Stimulated activated CD8-positive, alpha-beta memory T cell treated with anti-CD3 and anti-CD28 coated beads, Interleukin-15, amount 100 ng/mL, for 24 hours (primary cell): ENCODE measurements at places on chromosomes 11 and 22.

- no peak for DNase-seq
Measured at GRCh38 chr22:44963832-44964721, 45.7 kb downstream of the PHF21B start.

GRCh38 chr11:2708757-2709281 lies 9.0 kb upstream of the KCNQ1OT1 start:
- DNase-seq = no peak

DNA sequence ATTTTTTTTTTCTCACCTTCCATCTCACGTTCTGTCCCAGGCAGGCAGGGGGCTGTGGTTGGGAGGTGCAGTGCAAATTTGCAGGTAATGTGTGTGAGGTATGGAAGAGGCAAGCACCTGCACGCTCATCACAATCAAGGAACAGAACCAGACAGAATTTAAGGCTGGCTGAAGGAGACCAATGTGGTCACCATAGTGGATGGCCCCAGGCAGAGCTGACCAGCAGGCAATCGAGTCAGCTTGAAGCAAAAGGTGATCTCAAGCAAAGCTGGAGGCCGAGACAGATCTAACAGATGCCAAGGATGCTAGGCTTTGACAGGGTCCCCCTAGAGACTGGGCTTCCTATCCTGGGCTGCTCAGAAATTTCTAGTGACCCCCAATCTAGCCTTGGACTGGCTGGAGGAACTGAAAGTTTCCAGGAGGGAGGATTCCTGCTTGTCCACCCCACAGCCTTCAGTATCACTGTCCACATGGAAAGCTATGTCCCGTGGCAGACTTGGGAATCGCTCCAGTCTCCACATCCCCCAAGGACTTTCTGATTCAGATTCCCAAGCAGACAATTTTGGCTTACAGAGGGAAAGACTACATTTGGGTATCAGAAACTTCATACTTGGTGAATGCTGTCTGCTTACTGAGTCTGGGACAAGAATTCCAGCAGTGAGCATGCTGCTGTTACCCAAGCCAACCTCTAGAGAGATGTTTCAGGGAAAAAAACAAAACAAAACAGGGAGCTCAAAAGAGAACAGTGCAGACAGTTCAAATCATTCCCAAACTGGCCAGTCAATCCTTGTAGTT lies 9.0 kb upstream of the MICAL3 start:
- DNase-seq = no peak

- no peak for DNase-seq
Measured at GRCh38 chr11:110447897-110448745, 18.4 kb downstream of the FDX1 start.

DNA sequence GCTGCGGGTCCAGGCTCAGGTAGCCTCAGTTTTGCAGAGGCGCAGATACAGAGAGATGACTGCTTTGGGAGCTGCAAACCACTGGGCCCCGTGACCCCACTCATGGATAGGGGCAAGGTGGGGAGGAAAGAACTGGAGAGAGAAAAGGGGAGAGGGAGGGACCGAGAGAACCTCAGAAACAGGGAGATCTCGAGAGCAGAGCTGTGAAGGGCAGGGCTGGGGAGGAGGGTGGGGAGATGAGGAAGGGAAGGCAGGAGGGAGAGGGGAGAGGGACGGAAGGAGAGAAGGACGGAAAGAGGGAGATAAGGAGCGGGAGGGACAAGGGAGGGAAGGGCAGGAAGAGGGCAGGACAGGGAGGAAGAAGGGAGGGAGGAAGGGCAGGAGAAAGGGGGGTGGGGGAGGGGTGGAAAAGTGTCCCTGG lies 46.3 kb downstream of the IGLL1 start:
- no peak for DNase-seq

GRCh38 chr11:116866804-116867455 lies 29.5 kb upstream of the APOA1 start:
- DNase-seq = no peak

- no peak for DNase-seq
Measured at GRCh38 chr11:115873813-115874212, 369.6 kb upstream of the CADM1 start.

GRCh38 chr11:13261591-13262061 lies 16.0 kb upstream of the BMAL1 start:
- no peak for DNase-seq

DNA sequence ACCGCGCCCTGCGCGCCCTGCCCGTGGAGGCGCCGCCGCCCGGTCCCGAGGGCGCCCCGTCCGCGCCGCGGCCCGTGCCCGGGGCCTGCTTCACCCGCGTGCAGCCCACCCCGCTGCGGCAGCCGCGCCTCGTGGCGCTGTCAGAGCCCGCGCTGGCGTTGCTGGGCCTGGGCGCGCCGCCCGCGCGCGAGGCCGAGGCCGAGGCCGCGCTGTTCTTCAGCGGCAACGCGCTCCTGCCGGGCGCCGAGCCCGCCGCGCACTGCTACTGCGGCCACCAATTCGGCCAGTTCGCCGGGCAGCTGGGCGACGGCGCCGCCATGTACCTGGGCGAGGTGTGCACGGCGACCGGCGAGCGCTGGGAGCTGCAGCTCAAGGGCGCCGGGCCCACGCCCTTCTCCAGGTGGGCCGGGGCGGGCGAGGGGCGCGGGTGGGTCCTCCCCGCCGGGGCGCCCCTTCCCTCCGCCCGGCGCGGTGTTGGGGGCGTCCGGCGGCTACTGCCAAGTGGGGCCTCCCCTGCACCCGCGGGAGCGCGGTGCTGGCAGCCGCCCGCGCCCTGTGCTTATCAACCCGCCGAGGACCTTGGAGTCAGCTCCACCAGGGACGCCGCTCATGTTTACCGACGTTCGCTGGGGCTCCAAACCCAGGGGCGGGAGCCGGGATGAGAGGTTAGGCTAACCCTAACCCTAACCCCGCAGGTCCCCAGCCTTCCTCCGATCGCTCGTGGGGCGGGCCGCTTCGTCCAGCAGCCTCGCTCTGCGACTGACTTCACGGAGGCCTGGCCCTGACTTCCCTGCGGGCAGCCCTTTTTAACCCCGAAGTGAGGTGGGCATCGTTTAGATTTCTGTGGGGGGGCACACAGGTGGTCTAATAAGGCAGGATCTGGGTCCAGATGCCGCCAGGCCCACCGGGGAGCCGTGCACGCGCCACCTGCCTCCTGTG lies 649 bp downstream of the SELENOO start:
- no peak for DNase-seq

DNA sequence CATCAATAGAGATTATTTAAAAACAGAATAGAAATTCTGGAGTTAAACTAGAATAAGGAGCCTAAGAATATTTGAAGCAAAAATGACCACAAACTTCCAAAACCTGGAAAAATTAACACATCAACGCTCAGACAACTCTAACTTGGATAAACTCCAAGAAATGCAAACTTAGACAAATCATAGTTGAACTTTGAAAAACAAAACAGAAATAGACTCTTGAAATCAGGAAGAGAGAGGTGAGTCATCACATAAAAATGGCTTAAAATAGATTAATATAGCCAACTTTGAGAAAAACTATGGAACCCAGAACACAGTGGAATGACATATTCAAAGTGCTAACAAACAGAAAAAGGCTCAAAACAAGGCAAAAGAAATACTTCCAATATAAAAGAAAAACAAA lies 974.2 kb downstream of the JRKL start:
- no peak for DNase-seq

DNA sequence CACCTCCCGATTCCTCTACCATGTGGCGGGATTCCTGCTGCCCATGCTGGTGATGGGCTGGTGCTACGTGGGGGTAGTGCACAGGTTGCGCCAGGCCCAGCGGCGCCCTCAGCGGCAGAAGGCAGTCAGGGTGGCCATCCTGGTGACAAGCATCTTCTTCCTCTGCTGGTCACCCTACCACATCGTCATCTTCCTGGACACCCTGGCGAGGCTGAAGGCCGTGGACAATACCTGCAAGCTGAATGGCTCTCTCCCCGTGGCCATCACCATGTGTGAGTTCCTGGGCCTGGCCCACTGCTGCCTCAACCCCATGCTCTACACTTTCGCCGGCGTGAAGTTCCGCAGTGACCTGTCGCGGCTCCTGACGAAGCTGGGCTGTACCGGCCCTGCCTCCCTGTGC lies 10.5 kb downstream of the CXCR5 start:
- DNase-seq = no peak

DNA sequence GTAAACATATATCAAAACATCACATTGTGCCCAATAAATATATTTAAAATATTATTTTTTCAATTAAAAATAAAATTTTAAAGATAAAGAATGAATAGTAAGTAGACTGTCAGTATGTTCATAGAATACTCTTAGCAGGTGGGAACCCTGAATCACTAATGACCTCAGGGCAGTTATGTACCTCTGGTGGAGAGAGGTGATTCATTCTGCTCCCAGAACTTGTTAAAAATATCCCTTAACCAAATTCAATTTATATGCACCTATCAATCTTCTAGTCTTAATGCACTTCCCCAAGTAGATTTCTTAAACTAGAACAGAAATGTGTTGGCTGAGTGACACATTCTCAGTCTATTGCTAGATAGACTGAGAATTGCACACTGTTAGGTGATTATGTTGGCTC lies 183.9 kb upstream of the SYN3 start:
- DNase-seq = no peak

- DNase-seq = no peak
Measured at GRCh38 chr11:9796854-9797253, 133.0 kb downstream of the SWAP70 start.

DNA sequence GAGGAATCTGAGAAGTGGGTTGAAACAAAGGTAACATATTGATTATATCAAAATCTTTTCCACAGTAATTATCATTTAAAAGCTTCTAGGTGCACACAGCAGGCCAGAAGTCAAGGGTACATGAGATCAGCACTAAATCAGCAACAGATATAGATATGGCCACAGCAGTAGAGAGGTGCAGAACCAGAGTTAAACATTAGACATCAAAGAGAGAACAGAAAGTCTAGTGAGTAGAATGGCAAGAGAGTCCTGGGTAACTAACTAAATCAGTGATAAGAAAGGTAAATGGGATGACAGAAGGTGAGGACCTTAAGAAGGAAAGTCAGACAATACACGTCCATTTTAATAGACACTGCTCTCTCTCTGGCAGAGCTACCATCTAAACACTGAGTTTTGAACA lies 119.5 kb upstream of the GRIA4 start:
- DNase-seq = no peak

DNA sequence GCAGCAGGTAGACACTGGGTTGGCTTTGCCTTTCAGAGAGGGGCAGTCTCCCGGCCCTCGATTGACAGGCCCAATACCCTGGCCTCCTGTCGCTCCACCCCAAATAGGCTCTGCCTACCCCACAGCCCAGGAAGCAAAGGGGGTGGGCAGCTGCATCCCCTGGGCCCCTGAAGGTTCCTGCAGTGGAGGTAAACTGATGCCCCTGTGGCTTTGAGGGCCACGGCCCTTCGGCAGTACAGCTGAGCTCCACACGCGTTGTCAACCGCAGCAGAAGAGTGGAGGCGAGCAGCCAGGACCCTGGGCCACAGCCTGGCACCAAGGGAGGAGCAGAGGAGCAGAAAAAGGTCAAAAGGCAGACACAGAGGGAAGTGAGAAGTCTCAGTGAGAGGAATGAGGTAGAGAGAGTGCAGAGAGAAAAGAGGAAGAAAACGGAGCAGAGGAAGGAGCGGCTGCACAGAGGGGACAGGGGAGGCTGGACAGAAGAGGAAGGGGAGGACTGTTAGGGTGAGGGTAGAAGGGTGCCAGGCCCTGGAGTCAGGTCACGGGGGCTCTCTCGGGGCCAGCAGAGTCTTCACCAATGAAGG lies 64.0 kb downstream of the SLC22A12 start:
- DNase-seq = no peak

GRCh38 chr11:7905549-7905948 lies 25.5 kb downstream of the OR10A6 start:
- no peak for DNase-seq

DNA sequence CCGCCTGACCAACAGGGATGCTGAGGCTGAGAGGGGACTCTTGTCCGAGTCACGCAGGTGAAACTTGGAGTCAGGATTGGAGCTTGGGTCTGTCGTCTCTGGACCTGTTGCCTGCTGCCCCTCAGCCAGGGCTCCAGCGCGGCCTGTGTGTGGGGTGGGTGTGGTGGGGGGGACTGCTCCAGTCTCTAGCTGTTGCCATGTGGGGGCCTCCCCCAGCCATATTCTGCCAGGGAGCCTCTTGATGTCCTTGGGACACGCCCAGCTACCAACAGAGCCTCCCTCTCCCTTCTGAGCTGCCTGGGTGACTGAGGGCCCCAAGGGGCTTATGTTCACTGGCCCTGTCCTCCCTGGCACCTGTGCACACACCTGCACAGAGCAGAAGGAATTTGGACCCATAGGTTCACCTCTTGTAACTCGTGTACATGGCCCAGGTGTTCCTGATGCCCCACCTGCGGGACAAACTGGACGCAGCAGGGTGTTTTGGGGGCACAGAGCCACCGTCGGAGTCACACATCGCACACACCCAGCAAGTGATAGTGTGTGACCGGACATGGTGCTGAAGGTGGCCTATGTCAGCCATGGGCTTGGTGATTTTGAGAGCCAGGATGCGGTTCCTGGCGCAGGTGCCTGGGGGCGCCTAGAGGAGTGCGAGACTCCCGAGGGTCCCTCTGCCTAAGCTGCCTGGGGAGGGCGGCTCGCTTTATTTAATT lies 252.3 kb downstream of the TBC1D22A start:
- no peak for DNase-seq

- no peak for DNase-seq
Measured at GRCh38 chr11:87338046-87338639, 300.4 kb downstream of the TMEM135 start.

GRCh38 chr11:106990331-106990730 lies 27.9 kb downstream of the GUCY1A2 start:
- DNase-seq = no peak

DNA sequence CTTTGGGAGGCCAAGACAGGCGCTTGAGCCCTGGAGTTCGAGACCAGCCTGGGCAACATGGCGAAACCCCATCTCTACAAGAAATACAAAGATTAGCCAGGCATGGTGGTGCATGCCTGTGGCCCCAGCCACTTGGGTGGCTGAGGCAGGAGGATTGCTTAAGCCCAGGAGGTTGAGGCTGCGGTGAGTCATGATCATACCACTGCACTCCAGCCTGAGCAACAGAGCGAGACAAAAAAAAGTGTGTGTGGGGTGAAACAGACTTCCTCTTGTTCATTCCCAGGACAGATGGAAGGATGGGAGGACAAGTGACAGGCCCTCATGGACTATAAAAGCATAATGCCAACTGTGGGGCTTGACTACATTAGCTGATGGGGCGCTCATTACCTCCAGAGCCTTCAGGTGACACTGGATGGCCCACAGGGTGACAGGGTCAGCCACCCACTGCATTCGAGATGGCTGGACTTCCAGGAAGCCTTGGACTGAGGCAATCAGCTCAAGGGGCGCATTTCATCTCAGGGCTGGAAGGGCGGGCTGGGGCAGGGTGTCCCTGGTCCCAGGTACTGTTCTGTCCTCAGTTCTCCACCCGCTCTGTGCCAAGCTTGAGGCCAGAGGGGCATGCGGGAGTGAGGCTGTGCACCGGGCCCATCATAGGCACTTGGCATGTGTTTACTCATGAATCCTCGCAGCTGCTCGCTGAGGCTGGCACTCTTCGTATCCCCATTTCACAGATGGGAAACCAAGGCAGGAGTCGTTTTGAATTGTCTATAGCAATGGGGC lies 12.5 kb downstream of the NPTXR start:
- DNase-seq = no peak

GRCh38 chr11:46345881-46346484 lies 1.3 kb upstream of the DGKZ start:
- no peak for DNase-seq
